ENCODE measurements at places on chromosomes 7 and 10.

DNA sequence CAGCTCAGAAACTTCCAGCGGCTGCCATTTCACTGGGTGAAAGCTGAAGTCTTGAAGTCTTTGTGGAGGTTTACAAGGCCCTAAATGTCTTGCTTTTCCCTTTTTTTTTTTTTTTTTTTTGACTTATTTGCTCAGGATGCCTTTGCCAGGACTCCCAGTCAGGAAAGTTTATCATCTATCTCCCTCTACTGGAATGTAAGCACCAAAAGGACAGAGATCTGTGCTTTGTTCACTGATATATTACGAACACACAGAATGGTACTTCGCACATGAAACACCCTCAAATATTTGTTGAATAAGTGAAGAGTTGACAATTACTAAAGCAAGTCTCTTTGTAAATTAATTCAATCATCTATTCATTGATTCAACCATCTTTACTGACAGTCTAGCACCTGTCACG is 23.2 kb downstream of the ABCB4 start:
- DNase-seq: no peak

DNA sequence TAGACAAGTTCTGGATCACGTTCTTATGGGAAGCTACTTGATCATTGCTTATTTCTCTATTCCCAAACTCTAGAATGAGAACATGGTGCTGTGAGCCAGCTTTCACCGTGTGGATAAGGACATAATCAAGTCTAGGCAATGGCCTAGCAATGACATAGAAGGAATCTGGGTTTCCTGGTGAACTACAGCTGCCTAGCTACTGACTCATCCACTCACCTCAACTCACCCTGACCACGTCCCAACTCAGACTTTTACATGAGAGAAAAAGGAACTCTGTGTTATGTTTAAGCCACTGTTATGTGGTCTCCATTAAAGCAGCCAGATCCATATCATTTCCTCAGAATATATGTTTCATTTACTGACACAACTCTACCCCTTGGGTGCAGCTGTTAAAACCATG is 18.8 kb upstream of the MET start:
- DNase-seq: no peak

DNA sequence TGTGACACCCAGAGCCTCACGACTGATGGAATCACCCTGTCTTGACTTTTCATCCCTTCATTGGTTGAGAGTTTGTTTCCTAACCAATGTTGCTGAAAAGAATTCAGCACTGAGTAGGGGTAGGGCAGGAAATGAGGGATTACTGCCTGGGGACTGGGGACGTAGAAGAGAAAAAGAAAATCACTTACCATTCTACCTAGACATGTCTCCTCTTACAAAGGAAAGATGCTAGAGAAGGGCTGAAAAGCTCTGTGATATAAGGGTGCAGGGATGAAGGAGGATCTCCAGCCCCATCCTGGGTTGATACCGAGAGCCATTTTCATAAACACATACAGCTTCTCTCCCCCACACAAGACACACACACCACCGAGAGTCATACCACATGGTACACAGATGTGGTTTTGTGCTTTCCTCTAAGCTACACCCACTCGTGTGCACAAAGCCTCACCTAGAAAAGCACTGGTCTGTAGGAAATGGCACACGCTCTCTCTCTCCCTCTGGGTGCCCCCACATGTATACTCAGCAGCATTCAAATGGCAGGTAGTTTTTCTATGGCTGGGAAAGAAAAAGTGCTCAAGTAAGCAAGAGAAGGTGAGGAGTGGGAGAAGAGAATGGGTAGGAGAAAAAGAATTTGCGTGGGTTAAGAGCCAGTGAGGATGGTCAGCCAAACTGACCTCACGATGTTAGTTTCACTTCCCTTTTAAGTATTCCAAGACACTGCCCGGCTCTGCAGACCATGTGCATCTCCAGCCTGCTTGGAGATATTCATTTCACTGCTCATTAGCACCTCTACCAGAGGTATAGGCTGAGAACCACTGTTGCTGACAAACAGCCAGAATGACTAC is 85.8 kb downstream of the CALD1 start:
- no peak for DNase-seq

DNA sequence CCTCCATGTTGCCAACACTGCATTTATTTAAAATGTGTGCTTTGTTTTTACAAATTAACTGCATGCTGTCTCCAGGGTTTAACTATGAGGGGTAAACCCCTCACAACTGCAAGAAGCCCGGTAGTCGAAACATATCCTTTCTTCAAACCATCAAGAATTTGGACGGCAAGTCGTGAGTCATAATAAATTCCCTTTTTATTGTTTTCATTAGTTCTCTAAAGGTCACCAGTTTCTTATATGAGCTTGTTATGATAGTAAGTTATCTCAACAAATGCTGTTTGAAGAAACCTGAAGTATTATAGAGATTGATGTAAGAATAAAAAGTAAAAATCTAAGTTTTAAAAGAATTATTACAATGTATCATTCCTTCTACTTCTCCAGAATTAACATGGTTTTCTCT is 12.2 kb upstream of the FIGNL1 start:
- no peak for DNase-seq

DNA sequence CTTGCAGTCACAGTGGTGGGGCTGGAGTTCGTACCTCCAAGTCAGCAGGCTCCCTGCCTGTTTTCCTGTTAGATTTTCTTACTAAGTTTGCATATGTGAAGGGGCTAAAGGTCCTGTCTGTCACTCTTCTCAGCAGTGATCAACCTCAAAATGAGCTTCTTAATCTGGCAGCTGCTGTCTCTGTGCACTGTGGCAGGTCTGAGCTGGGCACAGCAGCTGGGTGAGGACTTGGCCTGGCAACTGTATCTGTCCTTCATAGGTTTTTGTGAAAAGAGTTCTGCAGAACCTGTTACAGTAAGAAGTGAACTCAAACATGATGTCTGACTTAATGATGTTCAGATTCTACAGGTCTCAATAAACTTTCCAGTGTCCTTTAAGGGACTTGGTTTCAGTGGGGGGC is 31.3 kb upstream of the GJD4 start:
- DNase-seq: no peak

- DNase-seq: no peak
Measured at GRCh38 chr7:37945336-37945735, 24.9 kb downstream of the EPDR1 start.

DNA sequence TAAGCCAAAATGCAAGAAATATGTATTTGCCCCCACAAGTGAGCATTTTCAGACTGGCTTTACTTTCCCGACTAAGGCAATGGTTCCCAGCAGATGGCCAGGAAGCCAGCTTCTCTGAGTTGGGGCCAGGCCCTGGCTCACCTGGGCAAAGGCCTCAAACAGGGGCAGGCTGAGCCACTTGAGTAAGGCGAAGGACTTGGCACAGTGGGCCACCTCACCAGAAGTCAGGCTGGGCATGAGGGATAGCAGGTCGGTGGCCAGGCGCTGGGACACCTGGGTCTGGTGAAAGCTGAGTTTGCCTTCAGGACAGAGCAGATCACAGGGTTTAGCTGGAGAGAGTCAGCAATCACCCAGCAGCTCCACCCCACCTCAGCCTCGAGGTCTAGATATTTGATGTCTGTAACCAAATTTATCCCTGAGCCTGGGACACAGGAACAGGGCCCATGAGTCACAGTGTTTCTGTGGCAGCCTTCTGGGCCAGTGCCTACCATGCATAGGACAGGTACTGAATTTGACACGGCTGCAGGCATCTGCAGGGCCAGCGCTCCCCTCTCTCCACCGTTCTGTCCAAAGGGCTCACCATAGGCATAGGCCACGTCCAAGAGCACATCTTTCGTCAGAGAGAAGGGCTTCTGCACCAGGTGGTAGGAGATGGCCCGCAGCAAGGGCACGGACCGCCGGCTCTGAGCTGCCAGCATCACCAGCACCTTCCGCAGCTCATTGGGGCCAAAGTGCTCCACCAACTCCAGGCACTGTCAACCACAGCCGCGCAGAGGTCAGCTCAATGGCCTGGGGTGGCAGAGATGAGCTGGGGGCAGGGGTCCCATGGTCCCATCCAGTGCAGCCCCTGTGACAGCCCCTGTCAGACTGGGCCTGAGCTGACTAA is 7.3 kb downstream of the TBRG4 start:
- no peak for DNase-seq

DNA sequence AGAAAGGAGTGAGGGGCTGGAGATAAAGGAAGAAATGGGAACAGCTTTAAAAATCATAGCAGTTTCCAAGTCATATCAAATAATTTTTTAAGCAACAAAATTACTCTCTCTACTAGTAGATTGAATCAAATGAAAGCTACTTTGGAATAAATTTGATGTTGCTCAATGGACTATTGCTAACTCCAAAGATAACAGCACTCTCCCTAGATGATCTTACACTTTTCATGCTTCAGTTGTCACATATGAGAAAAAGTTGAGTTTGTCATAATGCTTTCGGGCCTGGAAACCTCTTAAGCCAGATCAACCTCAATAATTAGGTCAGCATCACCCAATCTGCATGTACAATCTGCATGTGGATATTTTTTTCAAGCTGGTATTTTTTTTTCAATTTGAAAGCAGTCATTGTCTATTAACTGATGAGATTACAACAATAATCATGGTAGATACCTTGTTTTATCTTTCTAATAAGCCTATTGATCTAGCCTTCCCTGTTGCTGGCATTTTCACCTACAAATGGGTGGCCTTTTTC is 31.3 kb downstream of the LIPJ start:
- DNase-seq: no peak

DNA sequence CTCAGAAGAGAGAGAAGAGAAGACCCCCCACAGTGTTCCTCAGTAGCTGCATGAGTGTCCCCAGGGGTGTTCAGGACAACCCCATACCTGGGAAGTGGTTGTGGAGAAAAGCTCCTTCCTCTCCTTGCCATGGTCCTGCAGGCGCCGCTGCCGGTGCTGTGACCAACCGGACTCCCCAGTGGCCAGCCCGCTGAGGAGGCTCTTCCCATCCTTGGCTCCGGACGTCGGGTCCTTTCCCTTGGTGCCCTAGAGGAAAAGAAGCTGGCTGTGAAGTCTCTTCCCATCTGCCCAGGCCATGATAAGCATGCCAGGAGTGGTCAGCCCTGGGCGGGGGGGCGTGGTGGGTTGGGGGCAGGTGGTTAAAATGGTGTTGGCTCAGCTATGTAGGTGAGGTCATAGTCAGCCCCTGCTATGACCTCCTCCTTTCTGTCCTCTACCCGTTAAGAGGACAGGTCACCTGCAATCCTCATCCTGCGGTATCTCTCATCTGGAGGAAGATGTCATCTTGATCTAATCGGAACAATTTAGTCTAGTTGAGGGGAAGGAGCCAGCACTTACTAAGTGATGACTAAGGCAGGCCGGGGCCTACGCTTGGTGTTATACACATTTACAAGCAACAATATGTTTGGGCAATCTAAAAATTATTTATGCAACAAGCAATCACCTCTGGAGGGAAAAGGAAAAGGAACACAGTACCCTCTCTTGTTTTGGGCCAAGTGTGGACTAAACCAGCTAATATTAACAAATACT is 13.2 kb downstream of the WDR91 start:
- DNase-seq: no peak

GRCh38 chr10:102633287-102633686 is 11.0 kb upstream of the TRIM8 start:
- no peak for DNase-seq

DNA sequence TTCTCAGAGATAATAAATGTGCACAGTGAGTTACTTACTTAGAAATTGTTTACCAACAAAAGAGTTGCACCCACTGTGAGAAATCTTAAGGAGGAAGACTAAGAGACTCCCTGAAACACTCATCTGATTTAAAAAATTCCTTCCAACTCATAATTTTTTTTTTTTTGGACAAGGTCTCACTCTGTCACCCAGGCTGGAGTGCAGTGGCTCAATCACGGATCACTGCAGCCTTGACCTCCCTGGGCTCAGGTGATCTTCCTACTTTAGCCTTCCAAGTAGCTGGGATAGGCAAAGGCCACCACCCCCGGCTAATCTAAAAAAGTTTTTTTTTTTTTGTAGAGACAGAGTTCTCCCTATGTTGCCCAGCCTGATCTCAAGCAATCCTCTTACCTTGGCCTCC is 36.0 kb downstream of the MALSU1 start:
- DNase-seq: no peak

DNA sequence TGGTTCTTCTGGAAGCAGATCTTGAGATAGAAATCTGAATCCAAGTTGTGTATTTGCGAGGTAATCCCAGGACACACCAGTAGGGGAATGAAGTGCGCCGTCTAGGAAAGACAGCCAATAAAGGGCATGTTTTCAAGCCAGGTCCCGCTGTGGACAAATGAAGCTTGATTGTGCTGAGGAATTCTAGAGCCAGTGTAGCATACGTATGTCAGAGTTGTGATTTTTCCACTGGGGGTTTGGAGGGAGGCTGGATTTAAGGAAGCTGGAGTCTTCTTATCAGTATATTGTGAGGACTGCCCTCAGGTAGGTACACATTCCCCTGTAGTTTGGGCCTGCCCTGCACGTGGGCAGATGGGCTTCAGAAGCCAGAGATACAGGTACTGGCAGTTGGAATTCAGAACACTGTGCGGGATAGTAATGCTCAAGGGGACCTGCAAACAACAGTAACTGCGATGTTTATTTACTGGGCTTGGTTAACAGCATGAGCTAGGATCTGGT is 50.9 kb downstream of the GALNT11 start:
- DNase-seq: no peak

GRCh38 chr10:62463364-62463763 is 89.2 kb downstream of the ZNF365 start:
- no peak for DNase-seq

DNA sequence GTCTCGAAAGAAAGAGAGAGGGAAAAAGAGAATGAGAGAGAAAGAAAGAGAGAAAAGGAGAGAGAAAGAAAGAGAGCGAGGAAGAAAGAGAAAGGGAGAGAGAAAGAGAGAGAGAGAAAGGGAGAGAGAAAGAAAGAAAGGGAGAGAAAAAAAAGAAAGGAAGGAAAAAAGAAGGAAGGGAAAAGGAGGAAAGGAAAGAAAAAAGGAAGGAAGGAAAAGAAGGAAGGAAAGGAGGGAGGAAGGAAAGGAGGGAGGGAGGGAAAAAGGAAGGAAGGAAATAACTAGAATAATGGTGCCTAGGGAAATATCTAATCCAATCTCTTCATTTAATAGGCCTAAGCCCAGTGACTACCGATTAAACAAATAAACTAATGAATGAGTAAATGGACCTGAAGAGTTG is 85.4 kb upstream of the LYZL1 start:
- no peak for DNase-seq

GRCh38 chr10:18610517-18610916 is 40.9 kb downstream of the NSUN6 start:
- no peak for DNase-seq

GRCh38 chr10:48556065-48556464 is 48.8 kb downstream of the ARHGAP22 start:
- DNase-seq: no peak

DNA sequence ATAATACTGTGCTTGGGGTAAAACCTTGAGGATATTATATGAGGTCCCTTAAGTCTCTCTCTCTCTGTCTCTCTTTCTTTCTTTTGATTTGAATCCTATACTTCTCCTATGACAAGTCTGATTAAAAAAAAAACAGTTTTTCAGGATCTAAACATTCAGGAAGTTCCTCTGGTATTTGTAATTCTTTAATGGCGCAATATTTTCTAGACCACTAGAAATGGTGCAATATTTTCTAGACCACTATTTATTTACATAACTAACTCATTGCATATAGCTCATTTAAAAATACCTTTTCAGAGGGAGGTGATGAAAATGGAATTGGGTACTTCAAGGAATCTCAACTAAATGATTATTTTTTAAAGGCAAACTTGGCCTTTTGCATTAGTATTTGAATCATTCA is 1235.3 kb downstream of the GATA3 start:
- no peak for DNase-seq

GRCh38 chr7:136502162-136502561 is 366.3 kb upstream of the CHRM2 start:
- DNase-seq: no peak
